Activated CD4-positive, alpha-beta T cell treated with anti-CD3 and anti-CD28 coated beads, Interleukin-10, Interleukin-2, amounts not matched to agents 100 ng/mL and 50 ng/mL, durations not matched to agents 16 hours and 8 hours (primary cell): ENCODE measurements at places on chromosomes 5 and 9.
A peak's percentile ranks its signal among the peaks of the same experiment; 100 is the strongest.

DNA sequence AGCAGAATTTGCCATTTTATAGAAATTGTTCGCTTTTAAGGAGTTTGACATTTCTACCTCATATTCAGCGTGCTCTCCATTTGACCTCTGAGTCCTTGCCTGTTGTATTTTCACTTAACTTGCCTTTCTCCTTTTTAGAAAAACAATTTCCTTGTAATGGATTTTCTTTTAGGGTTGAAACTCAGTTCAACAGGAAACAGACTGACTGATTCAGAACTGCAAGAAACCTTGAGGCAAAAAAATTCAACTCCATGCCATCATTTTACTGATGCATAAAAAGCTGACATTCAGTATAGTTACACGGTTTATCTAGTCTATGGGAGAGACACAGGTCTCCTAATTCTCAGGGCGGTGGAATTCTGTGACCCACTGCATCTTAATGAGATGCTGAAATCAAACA is 59.8 kb downstream of the MRPS30 start:
- no peak for DNase-seq

DNA sequence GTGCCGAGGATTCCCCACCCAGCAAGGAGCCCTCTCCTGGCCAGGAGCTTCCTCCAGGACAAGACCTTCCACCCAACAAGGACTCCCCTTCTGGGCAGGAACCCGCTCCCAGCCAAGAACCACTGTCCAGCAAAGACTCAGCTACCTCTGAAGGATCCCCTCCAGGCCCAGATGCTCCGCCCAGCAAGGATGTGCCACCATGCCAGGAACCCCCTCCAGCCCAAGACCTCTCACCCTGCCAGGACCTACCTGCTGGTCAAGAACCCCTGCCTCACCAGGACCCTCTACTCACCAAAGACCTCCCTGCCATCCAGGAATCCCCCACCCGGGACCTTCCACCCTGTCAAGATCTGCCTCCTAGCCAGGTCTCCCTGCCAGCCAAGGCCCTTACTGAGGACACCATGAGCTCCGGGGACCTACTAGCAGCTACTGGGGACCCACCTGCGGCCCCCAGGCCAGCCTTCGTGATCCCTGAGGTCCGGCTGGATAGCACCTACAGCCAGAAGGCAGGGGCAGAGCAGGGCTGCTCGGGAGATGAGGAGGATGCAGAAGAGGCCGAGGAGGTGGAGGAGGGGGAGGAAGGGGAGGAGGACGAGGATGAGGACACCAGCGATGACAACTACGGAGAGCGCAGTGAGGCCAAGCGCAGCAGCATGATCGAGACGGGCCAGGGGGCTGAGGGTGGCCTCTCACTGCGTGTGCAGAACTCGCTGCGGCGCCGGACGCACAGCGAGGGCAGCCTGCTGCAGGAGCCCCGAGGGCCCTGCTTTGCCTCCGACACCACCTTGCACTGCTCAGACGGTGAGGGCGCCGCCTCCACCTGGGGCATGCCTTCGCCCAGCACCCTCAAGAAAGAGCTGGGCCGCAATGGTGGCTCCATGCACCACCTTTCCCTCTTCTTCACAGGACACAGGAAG is 120.2 kb downstream of the RGS3 start:
- DNase-seq: no peak

DNA sequence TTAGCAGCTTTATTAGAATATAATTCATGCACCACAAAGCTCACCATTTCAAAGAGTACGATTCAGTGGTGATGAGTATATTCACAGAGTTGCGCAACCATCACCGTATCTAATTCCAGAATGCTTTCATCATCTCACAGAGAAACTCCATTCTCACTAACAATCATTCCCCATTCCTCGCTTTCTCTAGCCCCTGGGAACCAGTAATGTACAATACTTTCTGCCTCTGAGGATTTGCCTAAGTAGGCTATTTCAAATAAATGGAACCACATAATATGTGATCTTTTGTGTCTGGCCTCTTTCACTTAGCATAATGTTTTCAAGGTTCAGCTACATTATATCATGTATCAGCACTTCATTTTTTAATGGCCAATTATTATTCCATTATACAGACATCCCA is 145.1 kb upstream of the ADAMTS16 start:
- DNase-seq: no peak

- no peak for DNase-seq
Observed at GRCh38 chr5:2863675-2864433, 112.4 kb upstream of the IRX2 start.

DNA sequence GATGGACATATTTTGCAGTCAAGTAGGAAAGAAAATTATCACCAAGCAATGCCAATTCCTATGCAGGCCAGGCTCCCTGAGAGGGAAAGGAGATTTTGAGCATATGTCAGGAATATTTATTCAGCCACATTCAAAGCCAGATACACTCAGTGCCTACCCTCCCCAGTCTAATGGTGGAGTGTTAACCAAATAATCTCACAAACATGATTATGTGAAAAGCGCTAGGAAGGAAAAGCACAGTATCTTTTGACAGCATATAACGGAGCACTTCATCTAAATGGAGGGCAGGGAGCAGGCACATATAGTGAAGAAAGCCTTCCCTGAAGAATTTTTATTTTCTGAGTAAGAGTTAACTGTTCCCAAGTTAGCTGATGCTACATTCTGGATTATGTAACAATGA is 80.3 kb upstream of the SLC30A5 start:
- DNase-seq: no peak

GRCh38 chr5:59020611-59021285 is 437.9 kb downstream of the RAB3C start:
- DNase-seq: peak; percentile 74

GRCh38 chr5:179550511-179551342 is at the start of gene RUFY1:
Gene RUFY1 (plus strand): TSS chr5:179550554. CDS start chr5:179550570, 16 bp downstream.
- DNase-seq: peak; percentile 88

- no peak for DNase-seq
Observed at GRCh38 chr5:68454766-68455165, 239.2 kb downstream of the PIK3R1 start.

- DNase-seq: no peak
Observed at GRCh38 chr5:154571325-154572035, 93.5 kb upstream of the HAND1 start.

- peak; percentile 18 for DNase-seq
Observed at GRCh38 chr9:119365291-119366027, 3.8 kb downstream of the BRINP1 start.

GRCh38 chr5:135543001-135543484 is 7.3 kb upstream of the NEUROG1 start:
- no peak for DNase-seq

DNA sequence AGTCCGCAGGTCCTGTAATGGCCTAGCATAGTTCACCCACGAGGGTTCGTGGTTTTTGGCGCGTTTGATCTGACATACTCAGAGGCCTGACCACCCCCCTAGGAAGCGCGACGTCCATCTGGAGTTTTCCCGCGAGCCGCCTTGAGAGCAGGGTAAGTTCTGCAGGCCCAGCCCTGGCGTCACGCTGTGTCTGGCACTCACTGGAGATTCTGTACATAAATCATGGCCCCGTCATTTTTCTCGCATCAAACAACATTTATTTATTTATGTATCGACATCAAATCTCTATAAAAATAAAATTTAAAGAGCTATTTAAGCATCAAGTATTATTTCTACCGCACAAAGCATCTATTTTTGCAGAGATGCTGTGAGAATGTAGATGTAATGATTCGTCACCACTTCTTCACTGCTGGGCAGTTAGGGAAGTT is 437 bp upstream of the TRIM41 start:
- no peak for DNase-seq

- DNase-seq: no peak
Observed at GRCh38 chr5:135874461-135874860, 21.2 kb downstream of the IL9 start.

GRCh38 chr5:33491941-33492340 is 51.2 kb downstream of the TARS1 start:
- no peak for DNase-seq

DNA sequence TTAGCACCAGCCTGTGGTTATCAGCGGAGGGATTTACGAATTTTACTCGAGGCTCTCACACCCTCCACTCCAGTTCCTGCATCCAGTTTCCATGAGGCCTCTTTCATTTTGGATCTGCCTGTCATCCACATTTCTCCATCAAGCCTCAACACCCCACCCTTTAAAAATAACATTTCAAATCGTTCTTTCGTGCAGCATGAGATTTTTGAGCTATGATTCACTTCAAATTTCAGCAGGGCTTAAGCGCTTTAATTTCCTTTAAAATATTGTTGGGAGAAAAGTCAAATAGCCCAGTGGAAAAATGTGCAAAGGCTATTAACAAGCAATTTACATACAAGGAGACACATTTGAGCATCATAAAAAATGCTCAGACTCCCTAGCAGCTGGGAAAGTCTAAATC is 103.2 kb downstream of the MSX2 start:
- no peak for DNase-seq

GRCh38 chr9:121252104-121252851 is 15.7 kb upstream of the GSN start:
- no peak for DNase-seq
